Substantia nigra (tissue), 51 donors: ENCODE measurements at places on chromosomes 3 and 15.

DNA sequence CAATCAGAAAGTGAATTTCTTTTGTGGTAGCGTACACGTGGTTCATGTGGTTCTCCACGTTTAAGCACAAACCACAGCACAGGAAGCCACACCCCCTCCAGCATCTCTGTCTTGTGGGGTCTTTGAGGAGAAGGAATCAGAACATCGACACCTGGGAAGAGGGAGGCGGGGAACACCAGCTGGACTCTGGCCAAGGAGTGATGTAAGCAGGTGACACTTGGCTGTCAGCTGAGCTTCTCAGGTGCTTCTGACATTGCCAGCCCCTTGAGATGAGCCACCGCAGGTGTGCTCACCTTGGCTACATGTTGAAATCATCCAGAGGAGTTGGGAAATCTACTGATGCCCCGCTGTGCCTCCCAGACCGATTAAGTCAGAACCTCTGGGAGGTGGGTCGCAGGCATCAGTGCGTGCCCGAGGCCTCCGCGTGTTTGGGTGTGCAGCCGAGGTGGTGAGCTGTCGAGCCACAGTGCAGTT is 85.0 kb downstream of the FAM81A start:
- DNase-seq, result no peak

DNA sequence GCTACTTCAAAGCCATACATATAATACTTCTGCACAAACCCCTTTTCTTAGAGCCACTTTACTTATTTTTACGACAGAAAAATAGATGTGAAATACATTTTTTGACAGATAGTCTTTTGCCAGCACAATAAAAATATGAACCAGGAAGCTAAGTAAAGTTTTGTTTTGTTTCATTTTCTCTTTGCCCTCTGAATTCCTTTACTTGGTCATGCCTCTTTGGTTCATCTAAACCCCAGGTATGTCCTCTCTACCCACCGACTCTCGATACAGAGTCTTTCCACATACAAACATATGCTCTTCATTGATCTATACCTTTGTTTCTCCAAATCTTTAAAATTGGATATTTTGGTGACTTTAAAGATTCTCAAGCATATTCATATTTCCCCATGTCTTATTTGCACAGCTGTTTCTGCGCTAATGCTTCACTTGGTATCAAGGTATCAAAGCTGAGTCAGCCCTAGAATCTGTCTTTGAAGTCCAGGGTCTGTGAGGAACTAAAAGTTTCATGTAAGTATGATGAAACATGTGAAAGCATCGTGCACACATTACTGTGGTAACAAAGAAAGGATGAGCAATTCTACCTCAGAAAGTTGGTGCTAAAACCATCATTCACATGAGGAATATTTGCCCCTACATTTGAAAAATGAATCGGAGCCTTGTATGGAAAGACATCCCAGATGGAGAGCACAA is 845.4 kb downstream of the NAALADL2 start:
- DNase-seq, result no peak

GRCh38 chr3:131694376-131694775 is 191.6 kb upstream of the MRPL3 start:
- DNase-seq, result no peak

GRCh38 chr3:148730676-148731075 is 33.0 kb downstream of the AGTR1 start:
- DNase-seq, result no peak

DNA sequence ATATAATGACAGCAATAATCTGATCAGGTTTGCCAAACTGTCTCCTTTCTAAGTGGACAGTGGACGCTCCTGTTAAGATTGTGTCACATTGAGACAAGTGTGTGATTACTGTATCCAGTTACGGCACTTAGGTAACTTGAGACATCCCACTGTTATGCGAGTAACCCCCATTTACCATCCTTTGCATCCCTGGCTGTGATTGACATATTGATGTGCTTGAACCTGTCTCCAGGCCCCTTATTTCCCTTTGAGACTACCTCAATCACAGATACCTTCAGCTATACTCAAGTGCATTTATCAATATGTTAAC is 785.2 kb downstream of the NR2F2 start:
- DNase-seq, result no peak

DNA sequence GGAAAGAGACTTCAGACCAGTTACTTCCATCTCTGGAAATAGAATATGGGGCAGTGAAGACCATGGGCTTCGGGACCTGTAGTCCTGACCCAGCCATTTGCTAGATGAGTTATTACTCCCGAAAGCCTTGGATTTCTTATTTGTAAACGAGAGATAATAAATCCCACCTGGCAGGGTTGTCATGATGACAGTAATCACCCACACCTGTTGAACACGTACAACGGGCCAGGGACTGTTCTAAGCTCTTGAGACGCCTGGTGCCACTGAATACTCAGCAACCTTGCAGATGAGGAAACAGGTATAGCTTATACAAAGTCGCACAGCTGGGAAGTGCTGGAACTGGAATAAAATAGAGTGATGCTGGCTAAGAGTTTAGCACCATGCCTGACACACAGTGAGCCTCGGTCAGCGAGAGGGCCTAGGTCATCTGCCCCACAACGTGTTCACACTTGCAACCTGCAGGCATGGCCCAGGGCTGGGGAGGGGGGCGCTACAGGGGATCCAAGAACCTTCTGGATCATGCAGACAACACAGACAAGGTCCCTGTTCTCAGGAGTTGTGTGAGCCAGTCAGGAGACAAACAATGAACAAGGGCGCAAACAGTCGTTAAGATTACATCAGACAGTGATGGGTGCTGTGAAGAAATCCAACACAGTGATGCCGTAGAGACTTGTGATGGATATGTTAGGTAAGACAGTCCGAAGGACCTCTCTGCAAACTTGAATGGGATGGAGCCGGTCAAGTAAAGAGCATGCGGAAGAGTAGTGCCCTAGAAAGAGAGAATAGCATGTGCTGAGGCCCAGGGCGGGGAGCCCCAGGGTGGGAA is 89.2 kb downstream of the CORO2B start:
- no peak for DNase-seq

- DNase-seq, result no peak
Measured at GRCh38 chr15:51874751-51875644, 45.5 kb downstream of the TMOD3 start.

DNA sequence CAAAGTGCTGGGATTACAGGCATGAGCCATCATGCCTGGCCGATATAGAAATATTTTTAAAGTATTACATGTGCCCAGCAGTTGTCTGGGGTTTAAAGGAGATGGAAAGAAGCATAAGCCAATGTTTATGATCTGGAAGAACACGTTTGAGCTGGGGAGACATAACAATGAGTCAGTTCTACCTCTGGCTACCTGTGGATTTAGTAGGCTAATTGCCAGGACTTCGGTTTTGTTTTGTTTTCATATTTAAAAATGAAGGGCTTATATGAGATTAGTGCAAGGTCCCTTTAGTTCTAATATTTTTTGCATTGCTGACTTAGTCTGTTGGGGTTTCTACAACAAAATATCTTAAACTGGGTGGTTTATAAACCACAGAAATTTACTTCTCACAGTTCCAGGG is 22.9 kb upstream of the TNFSF10 start:
- no peak for DNase-seq

DNA sequence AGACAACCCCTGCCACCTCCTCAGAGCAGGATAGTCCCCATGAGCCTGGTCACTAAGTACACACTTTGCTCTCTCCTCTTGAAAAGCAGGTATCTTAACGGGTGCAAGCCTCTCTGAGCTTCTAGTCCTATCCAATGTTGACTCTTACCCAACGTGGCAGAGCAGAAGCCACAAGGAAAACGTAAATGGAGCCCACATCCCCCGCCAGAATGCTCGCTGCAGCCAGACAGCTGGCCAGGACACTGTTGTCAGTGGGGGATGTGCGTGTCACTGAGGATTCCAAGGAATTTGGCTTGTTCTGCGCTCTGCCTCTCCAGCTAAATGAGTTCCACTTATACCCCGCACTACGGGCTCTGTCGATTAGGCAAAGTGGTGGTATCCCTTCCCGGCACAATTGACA is 67.8 kb upstream of the IGF1R start:
- DNase-seq, result no peak

- no peak for DNase-seq
Measured at GRCh38 chr15:93056836-93057235, 32.2 kb downstream of the RGMA start.

- no peak for DNase-seq
Measured at GRCh38 chr15:69074843-69075224, 60.3 kb downstream of the NOX5 start.

DNA sequence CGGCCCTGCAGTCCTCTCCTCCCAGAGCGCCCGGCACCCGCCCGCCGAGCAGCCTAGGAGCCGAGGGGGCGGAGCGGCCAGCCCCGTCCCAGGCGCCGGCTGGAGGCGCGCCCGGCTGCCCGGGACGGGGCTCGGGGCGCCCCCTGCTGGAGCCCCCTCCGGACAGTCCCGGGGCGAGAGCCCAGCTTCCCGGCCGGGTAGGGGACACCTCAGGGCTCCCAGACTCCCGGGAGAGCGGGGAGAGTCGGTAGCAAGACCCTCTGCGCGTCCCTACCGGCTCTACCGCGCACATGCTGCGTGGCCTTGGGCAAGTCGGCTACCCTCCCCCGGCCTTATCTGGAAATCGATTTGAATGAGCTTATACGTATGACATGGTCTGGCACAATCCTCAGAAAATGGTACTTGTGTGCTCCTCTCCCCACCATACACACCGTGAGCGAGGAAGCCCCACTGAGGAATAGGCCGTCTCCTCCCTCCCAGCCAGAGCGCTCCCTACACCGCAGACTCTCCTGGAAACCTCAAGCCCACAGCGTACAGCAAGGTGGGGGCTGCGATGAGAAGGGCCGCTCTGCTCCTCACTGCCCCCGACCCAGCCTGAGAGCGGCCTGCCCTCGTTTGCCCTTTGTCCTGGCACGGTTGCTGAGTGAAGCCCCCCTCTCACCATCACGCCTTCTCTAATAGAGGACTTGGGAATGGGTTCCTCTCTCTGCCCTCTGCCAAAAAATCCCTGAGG is at the start of gene DAPK2:
Gene DAPK2, minus strand, starts transcription at position 65 of the 733 bp plus-strand sequence. CDS start 6,224 bp downstream, outside the sequence.
- no peak for DNase-seq

DNA sequence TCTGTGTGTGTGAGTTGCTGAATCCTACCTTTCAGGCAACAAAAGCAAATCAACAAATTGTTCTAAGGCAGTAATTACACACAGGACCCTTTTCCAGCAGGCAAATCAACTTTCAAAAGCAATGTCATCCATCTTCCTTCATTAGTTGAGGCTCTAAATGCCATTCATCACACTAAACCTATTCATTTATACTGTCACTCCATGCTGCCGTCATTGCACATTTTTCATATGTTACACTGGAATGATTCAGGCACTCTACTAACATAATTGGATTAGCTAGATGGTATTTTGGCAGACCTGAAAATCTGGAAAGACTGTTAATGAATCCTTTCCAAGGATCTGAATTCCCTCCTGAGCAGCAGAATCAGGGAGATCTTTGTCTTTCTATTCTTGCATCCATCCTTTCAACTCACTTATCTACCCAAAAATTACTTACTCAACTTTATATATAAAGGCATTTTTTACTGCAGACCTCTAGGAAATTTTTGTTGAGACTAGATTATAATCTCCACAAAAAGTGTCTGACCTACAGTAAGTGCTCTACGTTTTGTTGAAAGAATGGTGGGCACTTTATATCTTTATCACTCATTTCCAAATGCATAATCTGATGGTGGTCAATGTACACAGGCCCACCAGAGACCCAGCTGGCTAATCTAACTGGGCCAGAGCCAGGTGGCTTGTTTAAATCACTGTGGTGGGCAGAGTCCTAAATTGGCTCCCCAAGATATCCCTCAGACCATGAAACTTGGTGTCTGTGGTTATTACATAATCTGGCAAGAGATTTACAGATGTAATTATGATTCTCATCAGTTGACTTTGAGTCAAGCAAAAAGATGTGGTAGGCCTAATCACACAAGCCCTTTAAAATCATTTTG is 25.0 kb downstream of the MIX23 start:
- no peak for DNase-seq

DNA sequence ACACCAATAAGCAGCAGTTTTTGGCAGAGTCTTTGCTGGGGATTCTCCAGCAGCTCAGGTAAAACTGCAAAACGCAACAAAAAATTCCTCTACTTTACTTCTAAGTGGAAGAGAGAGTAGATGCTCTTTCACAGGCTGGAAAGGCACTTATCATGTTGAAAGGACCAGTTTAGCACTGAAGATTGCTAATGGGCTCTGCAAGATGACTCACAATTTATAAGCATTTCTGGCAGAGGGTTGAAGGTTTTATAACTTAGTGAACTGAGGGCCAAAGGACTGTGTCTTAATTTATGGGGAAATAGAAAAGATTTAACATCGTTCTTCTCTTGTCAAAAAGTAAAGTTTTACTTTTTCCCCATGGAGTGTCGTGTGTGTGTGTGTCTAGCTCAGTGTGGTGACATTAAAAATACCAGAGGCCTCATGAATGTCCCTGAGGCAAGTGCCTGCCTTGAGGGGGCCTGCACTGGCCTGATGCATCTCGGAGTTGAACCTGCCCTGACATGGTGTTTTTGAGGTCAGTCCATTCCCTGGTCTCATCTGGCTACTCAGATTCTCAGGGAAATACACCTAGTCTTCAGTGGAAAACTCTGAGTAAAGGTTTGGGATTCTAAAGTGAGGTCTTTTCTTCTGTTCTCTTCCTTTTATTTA is 1092.0 kb downstream of the NAALADL2 start:
- no peak for DNase-seq

- DNase-seq, result no peak
Measured at GRCh38 chr3:155646128-155646527, 98.7 kb downstream of the PLCH1 start.

DNA sequence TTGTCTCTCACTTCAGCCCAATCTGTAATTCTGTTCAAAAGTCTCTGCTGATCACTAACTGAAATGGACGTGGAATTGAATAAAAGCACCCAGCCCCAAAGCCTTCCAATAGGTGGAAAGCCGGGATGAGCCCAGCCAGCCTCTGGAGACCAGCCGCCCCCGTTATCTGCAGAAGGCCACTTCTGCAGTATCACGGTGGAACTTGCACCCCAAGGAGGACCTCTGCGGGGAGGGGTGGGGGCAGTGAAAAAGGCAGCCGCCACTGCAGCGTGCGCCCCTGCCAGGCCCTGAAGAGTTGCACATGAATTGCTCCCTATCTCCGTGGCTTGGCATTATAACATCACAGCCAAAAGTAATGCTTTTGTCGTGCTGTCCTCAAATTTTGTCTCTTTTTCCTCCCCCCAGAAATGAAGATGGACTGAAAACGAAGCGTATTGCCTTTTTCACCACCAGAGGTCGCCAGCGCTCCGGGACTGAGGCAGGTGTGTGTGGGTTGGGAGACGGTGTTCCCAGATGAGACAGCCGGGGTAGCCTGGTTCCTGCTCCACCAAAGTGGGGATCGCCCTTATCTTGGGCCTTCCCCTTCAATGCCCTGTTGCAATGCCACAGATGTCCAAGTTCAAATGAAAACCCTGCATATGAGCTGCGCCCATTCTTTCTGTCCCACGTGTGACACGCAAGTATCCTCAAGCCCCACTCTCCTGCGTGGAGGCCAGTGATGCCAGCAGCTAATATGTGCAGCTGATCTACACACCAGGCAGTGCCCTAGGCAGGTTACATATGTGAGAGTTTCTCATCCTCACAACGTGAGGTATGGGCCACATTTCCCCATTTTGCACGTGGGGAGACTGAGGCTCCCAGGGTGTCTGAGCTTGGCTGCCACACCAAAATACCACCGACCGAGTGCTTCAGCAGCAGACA is 96.0 kb downstream of the LRRK1 start:
- no peak for DNase-seq
